ENCODE measurements at places on chromosomes 1 and 21. TPM values are rescaled to one million over a fixed set of nuclear protein-coding genes. Genes with fewer than 3 reads are reported as not detected.

The CAMK1G gene
- 5.2 TPM for polyA plus RNA-seq

The APCS gene
- not detected for polyA plus RNA-seq

The FAM72C gene
- 2.1 TPM for polyA plus RNA-seq

The CCDC30 gene
- 26.7 TPM for polyA plus RNA-seq

The GPN2 gene
- polyA plus RNA-seq: 32.7 TPM

The GCLM gene
- polyA plus RNA-seq: 14.8 TPM

The CASQ1 gene
- polyA plus RNA-seq: 0.43 TPM

The LAPTM5 gene
- 12.7 TPM for polyA plus RNA-seq

The PGLYRP4 gene
- not detected for polyA plus RNA-seq

The RSRP1 gene
- polyA plus RNA-seq: 293 TPM

The WNT3A gene
- polyA plus RNA-seq: 0.07 TPM

The NOC2L gene
- 56.4 TPM for polyA plus RNA-seq

The SAMD13 gene
- 6.6 TPM for polyA plus RNA-seq

All from left kidney (tissue), 8 donors.